G401 (cell line): ENCODE measurements at places on chromosomes 7 and 10. TPM values are rescaled to one million over a fixed set of nuclear protein-coding genes. Genes with fewer than 3 reads are reported as not detected.

The LMOD2 gene
- total RNA-seq, result not detected in 2 replicates

The STRIP2 gene
- total RNA-seq, result 22.8 and 24.8 TPM in 2 replicates

The GNAT3 gene
- not detected in 2 replicates for total RNA-seq

The FAM237B gene
- not detected in 2 replicates for total RNA-seq
